MG63 (cell line): ENCODE measurements at places on chromosomes 3 and 15. TPM values are rescaled to one million over a fixed set of nuclear protein-coding genes. Genes with fewer than 3 reads are reported as not detected.

ZDHHC23 gene
- total RNA-seq, result 5.8 and 8.5 TPM in 2 replicates

DHX30 gene
- total RNA-seq, result 32.9 and 60.1 TPM in 2 replicates

GP9 gene
- not detected in 2 replicates for total RNA-seq

ITIH1 gene
- not detected in 2 replicates for total RNA-seq

DNAJC19 gene
- 108 and 416 TPM in 2 replicates for total RNA-seq

TLR9 gene
- total RNA-seq, result not detected in 2 replicates

THSD4 gene
- 10.2 and 14.4 TPM in 2 replicates for total RNA-seq

PLA2G4F gene
- not detected in 2 replicates for total RNA-seq

GABRR3 gene
- not detected in 2 replicates for total RNA-seq

METTL6 gene
- total RNA-seq, result 13.7 and 20.7 TPM in 2 replicates

SLC25A26 gene
- 16.9 and 38.2 TPM in 2 replicates for total RNA-seq

SCG5 gene
- not detected in 2 replicates for total RNA-seq

IL5RA gene
- not detected in 2 replicates for total RNA-seq

WDR48 gene
- 9.3 and 20.7 TPM in 2 replicates for total RNA-seq

SIDT1 gene
- not detected in 2 replicates for total RNA-seq

ESYT3 gene
- 0.23 and 0.89 TPM in 2 replicates for total RNA-seq

MINDY4B gene
- total RNA-seq, result not detected in 2 replicates

PRKCD gene
- total RNA-seq, result 3.2 and 6.8 TPM in 2 replicates

DHFR2 gene
- total RNA-seq, result 2.5 and 3.8 TPM in 2 replicates

CASR gene
- total RNA-seq, result not detected in 2 replicates

PTX3 gene
- total RNA-seq, result 6.5 and 13.2 TPM in 2 replicates

DPPA4 gene
- not detected in 2 replicates for total RNA-seq

BOC gene
- total RNA-seq, result 1.4 and 3.9 TPM in 2 replicates

ACTC1 gene
- total RNA-seq, result not detected in 2 replicates

CSNK1G1 gene
- 11.2 and 12.7 TPM in 2 replicates for total RNA-seq

SLC9A9 gene
- total RNA-seq, result 0.20 and 10.1 TPM in 2 replicates

UQCC5 gene
- 0.20 TPM in 1 of 2 replicates, not detected in the other for total RNA-seq

CBLB gene
- 2.9 and 14.5 TPM in 2 replicates for total RNA-seq

CCR1 gene
- not detected in 2 replicates for total RNA-seq

UNC13C gene
- total RNA-seq, result not detected in 2 replicates

NR2F2 gene
- 1.3 and 1.9 TPM in 2 replicates for total RNA-seq
